ENCODE measurements at places on chromosomes 11 and 22.

GRCh38 chr22:20068640-20069039 lies 11.4 kb upstream of the DGCR8 start:
- no peak for DNase-seq

- DNase-seq = no peak
Measured at GRCh38 chr11:78641541-78641940, 66.9 kb upstream of the NARS2 start.

DNA sequence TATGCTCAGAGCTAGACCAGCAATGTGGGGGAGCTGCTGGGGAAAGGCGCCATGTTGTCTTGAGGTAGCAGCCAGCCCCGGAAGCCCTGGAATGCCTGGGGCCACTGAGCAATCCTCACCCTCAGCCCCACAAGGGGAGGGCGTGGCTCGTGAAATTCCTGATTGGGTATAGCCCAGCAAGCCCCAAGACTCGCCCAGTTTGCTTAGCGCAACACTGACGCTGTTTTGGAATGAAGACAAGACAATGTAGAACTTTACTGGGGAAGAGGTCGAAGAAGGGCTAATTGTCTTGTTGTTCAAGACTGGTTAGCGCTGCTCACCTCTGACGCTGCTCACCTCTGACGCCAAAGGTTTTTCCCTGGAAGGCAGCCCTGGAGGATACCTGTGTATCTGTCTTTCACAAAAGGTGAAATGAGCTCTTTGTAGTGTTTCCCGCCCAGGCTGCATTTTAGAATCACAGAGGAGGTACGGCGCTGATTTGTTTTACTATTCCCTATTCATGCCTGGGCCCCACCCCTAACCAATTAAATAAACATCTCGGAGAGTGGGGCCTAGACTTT lies 47.6 kb downstream of the ST3GAL4 start:
- peak; percentile 46 for DNase-seq

DNA sequence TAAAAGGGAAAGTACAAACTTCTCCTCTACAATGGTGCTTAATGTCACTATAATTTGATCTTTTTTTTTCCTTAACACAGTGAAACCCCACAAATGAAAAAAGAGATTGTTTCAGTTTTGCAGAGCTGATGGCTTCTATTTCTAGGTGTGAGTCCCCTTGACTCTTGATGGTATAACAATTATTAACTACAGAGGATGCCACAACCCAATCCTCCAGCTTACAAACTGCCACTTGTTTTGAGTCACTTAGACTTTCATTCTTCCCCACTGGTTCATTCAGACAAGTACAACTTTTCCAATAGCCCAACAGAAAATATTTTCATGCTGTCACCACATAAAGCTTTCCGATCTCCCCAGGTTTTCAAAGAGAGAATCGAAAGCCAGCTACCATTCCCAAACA lies 812.2 kb downstream of the LRRC4C start:
- DNase-seq = no peak

- DNase-seq = no peak
Measured at GRCh38 chr11:62433141-62433903, 14.5 kb downstream of the SCGB1A1 start.

- DNase-seq = no peak
Measured at GRCh38 chr11:100793525-100793924, 106.4 kb downstream of the ARHGAP42 start.

- DNase-seq = no peak
Measured at GRCh38 chr11:134501406-134502152, 89.5 kb upstream of the B3GAT1 start.

GRCh38 chr22:45964372-45964771 lies 12.6 kb downstream of the WNT7B start:
- DNase-seq = no peak

DNA sequence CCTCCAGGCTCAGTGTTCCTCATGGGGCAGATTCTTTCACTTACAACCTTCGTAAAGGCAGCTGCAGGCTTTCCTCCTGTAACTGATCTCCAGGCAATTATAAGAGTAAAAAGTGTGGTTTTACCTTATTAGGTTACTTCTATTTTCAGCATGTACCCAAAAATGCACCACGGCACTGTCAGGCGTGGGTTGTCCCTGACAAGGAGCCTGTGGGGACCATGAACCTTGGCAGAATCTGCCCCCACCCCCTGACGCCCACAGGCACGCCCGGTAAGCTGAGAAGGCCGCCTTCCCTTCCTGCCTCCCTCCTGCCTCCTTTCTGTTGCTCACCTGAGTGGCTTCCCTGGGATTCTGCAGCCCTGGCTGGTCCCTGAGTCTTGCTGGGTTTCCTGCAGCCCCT lies 1383.3 kb downstream of the TBC1D22A start:
- DNase-seq = no peak

DNA sequence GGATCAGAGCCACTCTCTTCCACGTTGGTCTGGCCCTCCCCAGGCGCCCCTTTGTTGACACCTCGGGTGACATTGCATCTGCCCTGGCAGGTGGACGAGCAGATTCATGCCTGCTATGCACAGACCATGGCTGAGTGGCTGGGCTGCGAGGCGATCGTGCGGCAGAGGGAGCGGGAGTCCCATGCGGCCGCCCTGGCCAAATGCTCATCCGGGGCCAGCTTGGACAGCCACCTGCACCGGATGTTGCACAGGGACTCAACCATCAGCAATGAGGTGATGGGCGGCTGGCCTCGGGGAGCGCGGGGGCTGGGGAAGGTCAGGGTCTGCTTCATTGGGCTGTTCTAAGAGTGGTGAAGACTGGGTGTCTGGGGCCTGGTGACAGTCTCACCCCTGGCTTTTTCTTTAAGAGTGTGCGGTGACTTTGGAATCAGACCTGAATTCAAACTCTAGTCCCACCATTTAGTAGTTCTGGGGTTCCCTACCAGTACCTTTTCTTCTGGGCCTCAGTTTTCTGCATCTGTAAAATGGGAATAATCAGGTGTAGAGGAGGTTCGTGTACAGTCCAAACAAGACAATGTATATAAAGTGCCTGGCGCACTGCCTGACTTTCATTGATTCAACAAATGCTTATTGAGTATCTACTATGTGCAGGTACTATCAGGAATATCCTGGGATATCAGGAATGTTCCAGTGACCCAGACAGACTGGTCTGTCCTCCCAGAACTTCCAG lies 53.0 kb downstream of the LHFPL7 start:
- DNase-seq = no peak

DNA sequence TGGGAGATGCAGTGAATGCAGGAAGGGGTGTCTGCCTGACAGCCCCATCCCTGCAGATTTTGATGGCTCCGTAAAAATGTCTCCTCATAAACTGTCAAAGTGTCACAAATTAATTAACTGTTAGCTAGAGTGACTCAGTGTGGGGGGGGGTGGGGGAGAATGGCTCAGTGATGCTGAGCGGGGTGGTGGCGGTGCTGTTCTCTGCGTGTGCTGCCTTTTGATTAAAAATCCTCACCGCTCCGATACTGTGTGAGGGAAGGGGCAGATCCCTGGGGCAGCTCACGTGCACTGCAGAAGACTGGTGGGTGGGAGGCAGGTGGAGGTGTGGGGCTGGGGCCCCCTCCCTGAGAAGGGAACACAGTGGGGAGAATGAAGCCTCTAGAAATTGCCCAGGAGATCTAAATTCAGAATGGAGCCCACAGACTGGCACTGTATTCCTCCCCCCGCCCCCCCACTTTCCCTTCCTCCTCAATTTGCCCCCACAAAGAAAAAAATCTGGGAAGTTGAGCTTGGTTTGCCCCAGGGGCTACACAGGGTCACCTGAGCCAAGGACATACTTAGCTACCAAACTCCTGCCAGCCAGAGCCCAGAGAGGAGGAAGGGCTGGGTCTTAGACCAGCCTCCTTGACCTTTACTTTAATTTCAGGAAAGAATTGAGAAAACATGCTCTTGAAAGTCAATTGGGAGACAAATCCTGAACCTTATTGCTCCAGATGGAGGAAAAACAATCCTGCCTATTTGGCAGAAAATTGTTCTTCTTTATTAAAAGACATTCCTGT lies 39.8 kb downstream of the DRD2 start:
- DNase-seq = no peak

- no peak for DNase-seq
Measured at GRCh38 chr11:64765291-64765850, 5.6 kb upstream of the PYGM start.

DNA sequence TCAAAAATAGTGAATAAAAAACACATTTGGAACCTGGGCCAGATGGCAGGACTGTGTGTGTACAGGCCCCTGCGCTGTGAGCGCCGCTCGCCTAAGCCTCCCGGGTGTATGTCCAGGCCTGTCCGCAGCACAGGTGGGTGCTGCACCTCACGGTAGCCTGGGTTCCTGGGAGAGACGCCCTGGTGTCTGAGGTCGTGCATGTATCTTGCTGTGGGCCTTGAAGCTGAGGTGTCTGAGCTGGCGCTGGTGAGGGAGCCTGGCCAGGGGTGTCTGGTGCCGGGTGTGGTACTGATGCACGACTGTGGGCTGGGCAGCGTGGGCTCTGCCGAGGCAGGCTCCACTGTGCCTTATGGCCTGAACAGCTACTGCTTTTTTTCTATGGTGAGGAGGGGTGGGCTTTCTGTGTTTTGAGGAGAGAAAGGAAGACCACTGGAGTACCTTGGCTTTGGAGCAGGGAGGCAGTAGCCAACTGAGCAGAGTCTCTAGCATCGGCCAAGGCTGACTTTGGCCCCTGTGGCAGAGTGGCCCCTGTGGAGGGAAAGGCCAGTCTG lies 4.2 kb upstream of the ZDHHC8 start:
- no peak for DNase-seq

DNA sequence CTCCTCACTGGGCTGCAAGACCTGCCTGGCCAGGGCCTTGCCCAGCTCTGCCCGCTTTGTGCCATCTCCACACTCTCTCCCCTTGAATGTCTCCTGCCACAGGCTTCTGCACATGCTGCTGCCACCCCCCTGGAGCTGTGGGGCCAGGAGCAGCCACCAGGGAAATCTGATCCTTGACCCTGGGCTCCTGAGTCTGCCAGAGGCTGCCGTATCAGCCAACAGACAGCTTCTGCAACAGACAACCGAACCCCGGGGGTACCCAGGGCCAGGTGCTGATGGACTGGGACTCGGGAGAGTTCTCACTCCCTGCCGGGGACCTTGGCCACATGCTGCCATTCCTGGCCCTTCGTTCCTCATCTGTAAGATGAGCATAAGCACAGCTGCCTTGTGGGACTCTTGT lies 3.3 kb upstream of the PPARA start:
- no peak for DNase-seq

- DNase-seq = no peak
Measured at GRCh38 chr11:9301720-9302119, 12.7 kb downstream of the TMEM41B start.

DNA sequence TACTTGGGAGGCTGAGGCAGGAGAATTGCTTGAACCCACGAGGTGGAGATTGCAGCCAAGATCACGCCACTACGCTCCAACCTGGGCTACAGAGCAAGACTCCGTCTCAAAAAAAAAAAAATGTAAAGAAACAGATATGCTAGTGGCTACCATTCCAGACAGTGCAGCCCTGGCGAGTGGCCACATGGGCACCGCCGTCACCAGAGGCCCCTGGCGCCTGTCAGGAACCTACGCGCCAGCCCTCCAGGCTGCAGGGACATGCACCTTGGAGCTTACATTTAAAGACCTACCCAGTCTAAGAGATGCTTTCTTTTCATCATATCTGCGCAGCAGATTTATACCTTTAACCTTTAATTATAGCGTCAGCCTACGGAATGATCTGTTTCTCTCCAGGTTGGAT lies 37.2 kb upstream of the IGSF9B start:
- no peak for DNase-seq

DNA sequence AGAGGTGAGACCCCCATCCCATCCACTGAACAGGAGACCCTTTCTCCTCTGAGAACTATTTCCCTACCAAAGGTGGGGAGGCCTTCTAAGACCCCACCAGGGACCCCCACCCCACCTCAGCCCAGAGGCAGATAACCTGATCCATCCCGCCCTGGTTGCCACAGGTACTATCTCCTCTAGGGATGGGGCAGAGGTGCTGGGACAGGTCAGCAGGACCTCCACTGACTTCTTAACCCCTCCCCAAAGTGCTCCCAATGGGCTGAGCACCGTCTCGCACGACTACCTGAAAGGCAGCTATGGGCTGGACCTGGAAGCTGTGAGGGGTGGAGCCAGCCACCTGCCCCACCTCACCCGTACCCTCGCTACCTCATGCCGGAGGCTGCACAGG lies 4.3 kb downstream of the INPPL1 start:
- no peak for DNase-seq

DNA sequence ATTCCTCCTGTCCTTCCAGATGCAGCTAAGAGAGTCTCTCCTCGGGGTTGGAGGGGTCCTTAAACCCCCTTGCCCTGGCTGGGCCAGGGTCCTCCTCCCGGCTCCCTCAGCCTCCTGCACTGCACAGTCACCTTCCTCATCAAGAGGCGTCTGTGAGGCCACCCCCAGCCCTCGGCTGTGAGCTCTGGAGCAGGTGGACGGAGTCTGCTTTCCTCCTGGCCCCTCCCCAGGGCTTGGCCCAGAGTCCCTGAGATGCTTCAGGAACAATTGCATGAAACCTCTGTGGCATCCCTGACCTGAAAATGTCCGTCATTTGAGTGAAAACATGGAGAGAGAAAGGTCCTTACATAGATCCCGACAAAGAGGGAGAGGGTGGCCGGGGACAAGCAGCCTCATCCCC lies 6.7 kb upstream of the FGF3 start:
- no peak for DNase-seq

DNA sequence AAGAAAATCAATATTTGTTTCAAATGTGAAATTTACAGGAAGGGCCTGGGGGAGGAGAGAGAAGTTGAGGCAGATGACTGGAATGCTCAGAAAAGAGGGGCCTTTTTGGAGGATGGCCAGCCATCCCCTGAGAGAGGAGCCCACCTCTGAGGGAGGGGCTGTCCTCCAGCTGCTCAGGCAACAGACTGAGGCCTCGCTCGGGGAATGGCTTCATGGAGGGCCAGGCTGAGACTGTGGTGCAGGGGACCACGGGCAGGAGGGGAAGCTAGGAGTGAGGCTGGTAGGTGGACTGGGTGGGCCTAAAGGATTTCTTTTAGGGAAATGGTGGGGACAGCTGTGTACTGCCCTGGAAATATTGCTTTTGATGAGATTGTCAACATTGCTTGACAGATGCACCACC lies 73.5 kb upstream of the CADM1 start:
- DNase-seq = no peak

DNA sequence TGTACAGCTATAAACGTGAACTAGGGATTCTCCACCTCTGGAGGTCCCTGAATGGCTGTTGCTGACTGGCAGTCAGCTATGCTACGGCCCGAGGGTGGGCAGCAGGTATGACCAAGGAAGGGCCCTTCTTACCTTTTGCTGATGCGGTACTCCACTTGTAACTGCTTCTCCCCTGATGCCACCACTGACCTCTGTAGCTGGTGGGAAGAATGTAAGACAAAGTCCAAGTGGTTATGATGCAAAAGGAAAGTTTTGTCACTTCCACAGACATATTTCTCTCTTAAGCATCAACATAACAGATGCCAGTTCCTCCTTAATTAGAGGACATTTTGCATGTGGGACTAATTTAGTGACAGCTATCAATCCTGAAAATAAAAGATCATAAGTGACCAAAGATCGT lies 32.2 kb downstream of the P4HA3 start:
- no peak for DNase-seq
